Adrenal gland (tissue), 19 donors: ENCODE measurements at places on chromosomes 1 and 21. TPM values are rescaled to one million over a fixed set of nuclear protein-coding genes. Genes with fewer than 3 reads are reported as not detected.
A peak's percentile ranks its signal among the peaks of the same experiment; 100 is the strongest.

OR2T11 gene
- total RNA-seq = not detected

GRCh38 chr1:205598841-205599668, 32.8 kb downstream of the ELK4 start:
- peak; percentile 58 for DNase-seq

DNA sequence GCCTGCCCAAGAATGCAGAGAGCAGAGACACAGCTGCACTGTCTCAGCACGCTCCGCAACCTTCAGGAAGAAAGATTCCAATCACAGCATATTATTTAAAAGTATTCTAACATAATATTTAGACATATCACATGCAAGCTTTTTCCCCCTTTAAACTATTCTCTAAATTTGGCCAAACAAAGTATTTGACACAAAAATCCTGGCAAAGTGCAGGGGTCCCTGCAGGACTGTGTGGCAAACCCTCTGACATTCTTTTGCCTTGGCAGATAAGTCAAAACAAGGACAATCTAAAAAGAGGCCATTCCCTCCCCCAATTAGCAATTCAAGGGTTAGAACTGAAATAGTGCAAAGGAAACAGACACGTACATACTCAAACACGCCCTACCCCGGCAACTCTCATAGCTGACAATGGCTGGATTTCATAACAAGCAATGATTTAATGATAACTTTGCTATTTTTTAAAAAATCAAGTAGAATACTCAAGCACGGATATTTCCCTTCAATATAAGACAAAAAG, 225.3 kb downstream of the MRPL39 start:
- no peak for DNase-seq

SHISA4 gene
- 39.0 TPM for total RNA-seq

DNA sequence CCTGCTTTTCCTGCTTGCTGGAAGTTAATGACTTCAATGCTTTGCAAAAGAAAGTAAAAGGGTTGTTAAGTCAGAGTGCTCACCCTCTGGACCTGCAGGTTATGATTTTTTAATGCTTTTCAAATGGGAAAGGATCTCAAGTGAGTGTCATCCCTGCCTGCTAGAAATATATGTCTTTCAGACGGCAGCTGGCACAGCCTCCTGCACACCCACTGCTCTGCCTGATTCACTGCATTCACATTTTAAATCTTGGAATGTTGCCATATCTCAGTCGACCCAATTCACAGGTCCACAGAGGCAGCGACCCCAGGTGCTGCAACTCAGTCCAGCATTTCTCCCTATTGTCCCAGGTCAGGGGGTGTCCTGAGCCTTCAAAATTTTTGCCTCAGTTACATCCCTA, 10.7 kb downstream of the DUSP23 start:
- DNase-seq = no peak

DNA sequence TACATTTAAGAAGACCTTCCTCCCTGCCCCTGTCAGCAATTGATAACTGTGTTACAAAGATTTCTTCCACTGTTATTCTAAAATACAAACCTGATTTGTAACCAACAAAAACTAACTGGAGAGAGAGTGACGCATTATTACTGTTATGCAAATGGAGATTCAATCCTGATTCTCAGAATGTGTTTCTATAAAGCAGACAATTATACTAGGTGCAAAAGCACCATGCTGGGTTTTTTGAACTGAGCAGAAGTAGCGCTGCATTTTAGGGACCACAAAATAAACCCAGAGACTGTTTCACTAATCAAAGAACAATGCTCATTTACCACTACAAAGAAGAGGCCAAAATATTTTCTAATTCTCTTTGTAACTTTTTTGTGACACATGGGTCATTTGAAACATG, 13.6 kb upstream of the GBP6 start:
- no peak for DNase-seq

CD1B gene
- total RNA-seq = not detected

DNA sequence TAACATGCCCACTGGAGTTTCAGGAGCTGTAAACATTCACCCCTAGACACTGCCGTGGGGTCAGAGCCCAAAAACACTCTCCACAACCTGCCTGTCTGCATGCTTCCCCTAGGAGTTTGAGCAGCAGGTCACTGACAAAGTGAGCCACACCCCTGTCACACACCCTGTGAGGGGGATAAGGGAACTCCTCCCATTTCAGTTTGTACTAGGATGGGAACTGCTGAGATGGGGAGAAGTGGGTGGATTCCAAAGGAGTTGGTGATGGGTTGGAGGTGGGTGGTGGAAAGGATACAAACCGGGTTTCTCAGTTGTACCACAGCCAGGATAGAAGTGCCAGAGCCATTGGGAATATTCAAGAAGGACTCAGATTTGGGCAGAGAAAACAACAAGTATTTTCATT, 140.2 kb downstream of the MIS18A start:
- no peak for DNase-seq

- DNase-seq = no peak
Measured at GRCh38 chr21:42975886-42976608, 1.7 kb downstream of the PKNOX1 start.

DNA sequence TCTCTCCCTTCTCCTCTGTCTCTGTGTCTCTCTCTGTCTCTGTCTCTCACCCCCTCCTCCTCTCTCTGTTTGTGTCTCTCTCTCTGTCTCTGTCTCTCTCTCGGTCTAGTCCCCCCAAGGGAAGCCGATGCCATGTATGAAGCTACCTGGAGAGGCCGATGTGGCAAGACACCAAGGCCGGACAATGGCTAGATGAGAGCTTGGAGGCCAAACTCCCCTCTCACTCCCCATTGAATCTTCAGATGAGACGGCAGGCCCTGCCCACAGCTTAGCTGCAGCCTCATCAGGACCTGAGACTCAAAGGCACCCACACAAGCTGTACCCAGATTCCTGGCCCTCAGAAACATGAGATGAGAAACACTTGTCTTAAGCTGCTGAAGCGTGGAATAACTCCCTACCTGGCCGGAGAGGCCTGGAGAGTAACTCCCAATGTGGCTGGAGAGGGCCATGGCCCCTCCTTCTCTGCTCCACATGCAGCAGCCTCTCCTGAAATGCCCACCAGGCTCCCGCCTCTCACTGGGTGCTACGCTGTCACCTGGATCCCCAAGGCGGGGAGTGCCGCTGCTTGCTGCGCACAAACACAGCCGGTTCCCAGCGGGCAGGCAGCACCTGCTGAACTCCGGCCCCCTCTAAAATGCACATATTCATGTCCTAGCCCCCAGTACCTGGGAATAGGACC, 7.8 kb upstream of the ACTRT2 start:
- DNase-seq = no peak

DNA sequence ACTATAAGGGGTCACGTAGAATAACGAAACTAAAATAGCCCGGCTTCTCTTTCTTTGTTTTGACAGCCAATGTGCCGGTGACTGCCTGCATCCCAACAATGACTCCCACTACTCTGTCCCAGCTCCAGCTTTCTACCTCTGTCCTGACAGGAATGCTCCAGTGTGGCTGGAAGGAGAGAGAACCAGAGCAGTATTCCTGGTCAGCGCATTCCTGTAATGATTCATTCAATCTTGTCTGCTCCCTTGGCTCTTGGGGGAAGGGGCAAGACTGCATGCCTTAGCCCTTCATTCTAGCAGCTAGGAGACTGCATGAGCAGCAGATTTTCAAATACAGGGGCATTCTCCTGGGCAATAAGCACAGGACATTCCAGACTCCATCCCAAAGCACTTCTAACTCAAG, 132.1 kb upstream of the PRMT6 start:
- DNase-seq = no peak

MSH4 gene
- 0.27 TPM for total RNA-seq

- no peak for DNase-seq
Measured at GRCh38 chr1:145983206-145983675, 13.1 kb downstream of the TXNIP start.

DNA sequence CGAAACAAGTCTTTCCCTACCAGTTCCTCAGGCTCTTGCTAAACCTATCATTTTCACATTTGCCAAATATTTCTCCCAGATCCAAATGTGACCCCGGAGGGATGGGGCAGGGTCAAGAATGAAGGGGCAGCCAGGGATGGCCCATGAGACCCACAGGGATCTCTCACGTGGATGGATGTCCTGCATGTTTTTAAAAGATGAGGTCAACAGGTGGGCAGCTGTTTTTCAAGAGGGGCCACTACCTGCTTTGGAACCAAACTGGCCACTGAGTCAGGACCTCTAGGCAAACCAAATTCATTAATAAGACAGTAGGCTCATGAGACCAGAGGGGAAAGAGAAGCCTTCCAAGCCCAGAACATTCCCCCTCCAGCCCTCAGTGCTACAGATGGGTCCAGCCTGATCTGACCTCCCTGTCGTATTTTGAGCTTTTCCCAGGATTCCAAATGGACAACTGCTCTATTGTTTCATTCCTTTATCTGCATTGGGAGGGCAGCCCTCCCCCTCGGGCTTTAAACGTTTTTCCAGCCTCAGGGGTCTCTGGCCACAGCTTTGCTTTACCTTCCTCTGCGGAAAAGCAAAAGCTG, 252.5 kb upstream of the IRF2BP2 start:
- no peak for DNase-seq

GRCh38 chr1:119713039-119713748, 1.5 kb downstream of the PHGDH start:
- DNase-seq = no peak

CD101 gene
- total RNA-seq = 1.4 TPM

DNA sequence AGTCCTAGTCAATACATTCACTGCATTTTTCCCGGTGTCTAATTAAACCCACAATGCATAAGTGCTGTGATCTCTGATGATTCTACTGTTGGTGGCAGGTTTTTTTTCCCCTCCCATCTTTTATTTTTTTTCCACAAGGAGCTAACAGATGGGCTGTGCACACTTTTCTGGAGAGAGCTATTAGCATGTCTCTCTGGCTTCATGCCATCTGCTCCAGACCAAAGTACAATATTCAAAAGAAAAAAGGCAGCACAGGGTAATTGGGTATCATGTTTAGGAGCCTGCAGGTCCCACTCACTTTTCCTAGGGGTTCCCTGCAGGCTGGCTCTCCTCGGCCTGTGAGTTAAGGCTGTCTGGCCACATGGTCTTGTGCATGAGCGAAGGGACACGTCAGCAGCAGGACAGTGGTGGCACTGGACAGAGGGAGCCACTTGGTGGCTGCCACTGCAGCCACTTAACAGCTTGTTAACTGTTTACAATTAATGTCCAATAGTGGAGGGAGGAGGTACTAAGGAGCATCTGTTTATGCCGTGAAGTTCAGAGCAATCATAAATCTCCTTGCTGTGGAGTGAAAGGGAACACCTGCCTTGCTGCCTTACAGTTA, 53.5 kb upstream of the C8B start:
- DNase-seq = no peak

DNA sequence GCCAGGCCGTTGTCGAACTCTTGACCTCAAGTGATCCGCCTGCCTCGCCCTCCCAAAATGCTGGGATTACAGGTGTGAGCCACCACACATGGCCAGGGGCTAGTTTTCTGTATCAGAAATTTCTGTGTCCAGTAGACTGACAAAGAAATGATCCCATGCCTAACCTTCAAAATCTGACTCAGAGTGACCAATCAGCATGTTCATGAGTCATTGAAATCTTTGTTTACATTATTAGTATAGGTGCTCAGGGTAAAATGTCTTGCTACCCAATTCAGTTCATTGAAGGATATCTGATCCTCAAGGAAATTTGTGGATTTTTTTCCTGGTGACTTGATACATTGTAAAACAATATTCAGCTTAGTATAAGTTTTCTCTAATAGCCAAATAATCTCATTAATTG, 11.0 kb upstream of the LDLRAD2 start:
- DNase-seq = no peak

DNA sequence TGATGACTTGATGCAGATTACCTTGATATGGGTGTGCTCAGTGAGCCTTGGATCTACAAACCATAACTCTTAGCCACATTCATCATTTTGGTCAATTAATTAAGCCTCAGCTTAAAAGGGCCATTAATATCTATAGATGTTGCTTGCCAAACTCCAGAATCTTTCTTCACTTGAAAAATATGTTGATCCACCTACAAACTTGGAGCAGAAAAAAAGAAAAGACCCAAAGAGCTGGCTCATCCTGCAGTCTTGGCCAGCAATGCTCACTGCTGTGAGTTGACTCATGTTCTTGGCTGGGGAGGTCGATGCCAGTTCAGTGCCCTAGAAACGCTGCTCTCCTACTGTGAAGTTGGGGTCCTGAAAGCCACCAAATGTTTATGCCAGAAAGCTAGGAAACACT, 75.4 kb downstream of the DPT start:
- no peak for DNase-seq

- DNase-seq = no peak
Measured at GRCh38 chr1:58460469-58460868, 86.1 kb downstream of the OMA1 start.

DNA sequence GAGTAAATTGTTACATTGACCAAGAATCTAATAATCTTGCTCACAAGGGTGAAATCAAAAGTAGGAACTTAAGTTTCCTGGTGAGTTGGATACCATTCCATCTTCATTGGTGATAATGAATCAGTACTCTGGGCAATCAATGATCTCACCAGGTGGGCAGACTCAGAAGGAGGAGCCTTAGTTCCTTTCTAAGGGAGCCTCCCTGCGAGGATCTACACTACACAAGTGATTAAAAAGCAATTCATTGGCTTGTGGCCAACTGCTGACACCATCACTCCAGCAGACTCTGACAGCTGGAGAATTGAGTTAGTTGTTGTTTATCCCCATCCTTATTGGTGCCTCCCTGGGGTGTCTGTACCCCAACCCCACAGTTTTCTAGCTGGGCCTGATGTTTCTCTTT, 84.1 kb upstream of the VANGL1 start:
- no peak for DNase-seq

PALMD gene
- total RNA-seq = 38.4 TPM

GRCh38 chr1:198556971-198557370, 16.5 kb upstream of the ATP6V1G3 start:
- peak; percentile 16 for DNase-seq

DNA sequence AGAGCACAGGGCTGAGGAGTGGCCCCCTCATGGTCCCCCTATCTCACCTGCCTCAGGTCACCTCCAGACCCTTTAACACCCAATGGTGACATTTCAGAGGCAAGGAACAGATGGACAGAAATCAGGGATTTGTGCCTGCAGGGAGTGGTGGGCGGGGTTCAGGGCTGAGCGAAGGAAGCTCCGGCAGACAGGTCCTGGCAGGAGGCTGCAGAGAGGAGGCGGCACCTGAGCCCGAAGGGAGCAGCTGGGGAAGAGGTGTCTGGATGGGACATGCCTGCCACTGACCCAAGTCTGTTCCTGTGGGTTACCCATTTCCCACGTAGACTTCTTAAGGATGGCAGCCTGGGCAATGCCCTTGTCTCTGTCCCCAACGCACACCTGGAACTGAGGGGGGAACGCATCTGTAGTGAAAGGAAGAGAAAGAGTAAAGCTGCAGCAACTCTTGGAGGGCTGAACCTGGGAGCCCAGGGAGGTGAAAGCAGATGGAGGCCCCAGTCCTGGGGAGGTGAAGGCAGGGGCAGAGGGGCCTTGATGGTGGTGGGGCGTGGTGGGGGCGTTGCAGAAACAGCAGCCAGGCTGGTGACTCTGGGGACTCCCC, 61.6 kb upstream of the ADARB1 start:
- DNase-seq = peak; percentile 6

GRCh38 chr1:226908913-226909312, 31.2 kb upstream of the COQ8A start:
- no peak for DNase-seq
